ENCODE measurements at places on chromosomes 12 and 14. TPM values are rescaled to one million over a fixed set of nuclear protein-coding genes. Genes with fewer than 3 reads are reported as not detected.

The NXPH4 gene
- total RNA-seq: 6.8 TPM

The GLIPR1L1 gene
- total RNA-seq: not detected

The SERPINA5 gene
- 0.27 TPM for total RNA-seq

The MYG1 gene
- total RNA-seq: 70.6 TPM

The KRT71 gene
- not detected for total RNA-seq

The KSR2 gene
- 0.71 TPM for total RNA-seq

The MIP gene
- total RNA-seq: 0.15 TPM

The KCNMB4 gene
- 0.20 TPM for total RNA-seq

The DAO gene
- not detected for total RNA-seq

The DNAJC22 gene
- 22.9 TPM for total RNA-seq

The TPPP2 gene
- not detected for total RNA-seq

The FZD10 gene
- total RNA-seq: not detected

The ENDOU gene
- total RNA-seq: not detected

The CCDC60 gene
- not detected for total RNA-seq

The LIN7A gene
- total RNA-seq: 0.27 TPM

The CLEC14A gene
- total RNA-seq: not detected

The GPR162 gene
- 0.64 TPM for total RNA-seq

The DAAM1 gene
- total RNA-seq: 12.7 TPM

The USP30 gene
- 10.0 TPM for total RNA-seq

The PROX2 gene
- not detected for total RNA-seq

The TRHDE gene
- total RNA-seq: 0.06 TPM

The SOAT2 gene
- 0.26 TPM for total RNA-seq

The KRT7 gene
- total RNA-seq: 4,985 TPM

The MYO1H gene
- total RNA-seq: not detected

The GNB3 gene
- total RNA-seq: 1.5 TPM

The SENP1 gene
- 11.5 TPM for total RNA-seq

The SERPINA9 gene
- not detected for total RNA-seq

The CCDC184 gene
- total RNA-seq: 2.3 TPM

The DCN gene
- not detected for total RNA-seq

The DEPDC4 gene
- total RNA-seq: 0.80 TPM

The INHBC gene
- total RNA-seq: not detected

The EGLN3 gene
- total RNA-seq: 5.3 TPM
